ENCODE measurements at places on chromosomes 2 and 18. TPM values are rescaled to one million over a fixed set of nuclear protein-coding genes. Genes with fewer than 3 reads are reported as not detected.

GRCh38 chr2:110748489-110748867 is 16.1 kb downstream of the ACOXL start:
- DNase-seq, result no peak

Gene PSMA8
- 0.14 TPM for total RNA-seq

- no peak for DNase-seq
Observed at GRCh38 chr18:22670914-22671313, 253.2 kb upstream of the CTAGE1 start.

Gene PDE1A
- 1.9 TPM for total RNA-seq

GRCh38 chr18:32956591-32957315 is 183.9 kb upstream of the KLHL14 start:
- DNase-seq, result no peak

- no peak for DNase-seq
Observed at GRCh38 chr2:46719487-46719886, 196.1 kb downstream of the MCFD2 start.

Gene DOK6
- total RNA-seq, result 1.1 TPM

Gene PRSS56
- not detected for total RNA-seq

DNA sequence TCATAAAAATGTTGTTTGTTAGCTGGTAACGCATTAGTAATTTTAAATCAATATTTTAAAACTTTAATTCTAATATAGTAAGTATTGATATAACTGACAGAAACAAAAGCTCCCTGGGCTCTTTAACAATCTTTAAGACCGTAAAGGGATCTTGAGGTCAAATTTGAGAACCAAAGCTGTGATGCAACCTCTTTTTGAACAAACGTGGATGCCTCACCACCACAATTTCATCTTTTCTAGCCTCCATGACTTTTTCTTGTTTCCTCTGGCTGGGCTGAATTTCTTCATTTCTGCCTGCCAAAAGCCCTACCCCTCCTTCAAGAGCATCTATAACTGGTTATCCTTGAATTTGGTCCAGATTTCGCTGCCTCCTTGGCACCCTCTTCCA is 563 bp upstream of the POLE4 start:
- no peak for DNase-seq

Gene SERPINB7
- total RNA-seq, result not detected

DNA sequence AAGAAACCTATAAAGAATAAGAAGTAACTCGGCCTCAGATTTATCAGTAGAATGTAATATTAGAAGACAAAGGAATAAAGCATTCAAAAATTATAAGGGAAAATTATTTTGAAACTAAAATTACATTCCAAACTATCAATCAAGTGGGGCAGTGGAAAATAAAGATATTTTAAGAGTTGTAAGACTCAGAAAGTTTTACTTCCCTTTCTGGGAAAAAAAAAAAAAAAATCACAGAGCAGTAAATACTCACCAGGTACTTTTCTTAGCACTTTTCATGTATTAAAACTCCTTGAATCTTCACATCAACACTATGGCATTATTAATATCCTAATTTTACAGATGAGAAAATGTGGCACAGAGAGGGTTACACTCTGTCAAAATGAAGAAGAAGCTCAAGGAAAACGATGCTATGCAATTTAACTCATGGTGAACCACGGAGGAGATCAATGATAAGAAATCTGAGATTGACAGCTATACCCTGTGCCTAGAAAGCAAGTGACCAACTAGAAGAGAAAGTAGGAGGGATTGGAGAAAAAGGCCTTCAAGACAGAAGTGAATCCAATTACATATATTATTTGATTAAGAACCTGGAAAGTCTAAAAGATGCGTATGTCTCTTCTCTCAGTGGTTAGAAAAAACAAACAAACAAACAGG is 238.9 kb upstream of the ID2 start:
- no peak for DNase-seq

Gene LGALSL
- total RNA-seq, result 4.4 TPM

- no peak for DNase-seq
Observed at GRCh38 chr2:10091182-10091888, 11.1 kb upstream of the CYS1 start.

Gene SNED1
- 18.1 TPM for total RNA-seq

GRCh38 chr2:43268066-43268953 is 41.9 kb upstream of the ZFP36L2 start:
- DNase-seq, result no peak

Gene SERPINB13
- total RNA-seq, result not detected

DNA sequence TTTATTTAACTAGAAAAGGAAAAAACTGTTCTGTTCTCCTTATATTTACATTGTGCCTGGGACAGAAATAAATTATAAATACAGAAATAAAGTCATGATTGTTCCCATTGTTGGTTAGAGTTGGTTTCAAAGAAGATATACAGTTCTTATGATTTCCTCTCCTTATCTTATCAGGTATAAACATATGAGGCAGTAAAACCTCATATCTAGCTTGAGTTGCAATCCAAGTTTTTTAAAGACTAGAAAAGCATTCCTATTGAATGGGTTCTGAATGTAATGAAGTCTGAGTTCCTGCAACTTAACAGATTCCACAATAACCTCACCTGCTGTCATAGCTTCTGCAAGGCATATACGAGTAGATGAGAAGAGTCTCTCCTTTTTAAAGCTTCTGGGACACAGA is 114.7 kb upstream of the CAVIN2 start:
- no peak for DNase-seq

Gene SKOR2
- total RNA-seq, result not detected

Gene PMAIP1
- 0.08 TPM for total RNA-seq

- peak; percentile 82 for DNase-seq
Observed at GRCh38 chr2:150487537-150488429, at the start of gene RND3. Gene RND3 (minus strand): TSS chr2:150487667. CDS start chr2:150487417, 250 bp downstream.

Gene LYG2
- not detected for total RNA-seq

- no peak for DNase-seq
Observed at GRCh38 chr18:51076503-51076902, 46.5 kb downstream of the SMAD4 start.

DNA sequence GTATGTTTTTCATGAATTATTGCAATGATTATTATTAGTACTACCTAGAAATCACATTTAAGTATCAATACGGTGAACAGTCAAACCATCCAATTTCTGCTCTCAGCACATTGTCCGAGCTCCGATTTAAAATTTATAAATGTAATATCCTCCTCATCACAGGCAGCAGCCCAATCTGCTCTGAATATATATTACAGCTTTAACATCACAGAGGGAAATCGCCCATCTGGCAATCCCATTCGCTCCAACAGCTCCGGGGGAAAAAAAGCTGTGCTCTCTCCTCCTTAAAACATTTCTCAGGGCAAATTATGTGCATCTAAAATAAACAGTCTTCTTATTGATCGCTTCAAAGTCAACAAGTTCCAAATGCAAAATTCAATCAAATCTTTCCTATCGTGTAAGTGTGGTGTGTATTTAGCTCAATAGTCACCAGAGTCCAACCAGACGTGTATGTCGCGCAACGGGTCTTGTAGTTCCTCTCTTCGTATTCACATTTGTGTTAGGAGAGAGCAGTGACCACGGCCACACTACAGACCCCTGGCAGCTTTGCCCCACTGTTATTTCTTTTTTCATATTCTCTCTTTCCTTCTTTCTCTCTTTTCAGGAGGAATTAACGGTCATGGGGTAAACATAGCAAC is 2.4 kb downstream of the FIGN start:
- DNase-seq, result no peak

GRCh38 chr2:25419678-25420242 is 78.0 kb upstream of the DNMT3A start:
- no peak for DNase-seq

DNA sequence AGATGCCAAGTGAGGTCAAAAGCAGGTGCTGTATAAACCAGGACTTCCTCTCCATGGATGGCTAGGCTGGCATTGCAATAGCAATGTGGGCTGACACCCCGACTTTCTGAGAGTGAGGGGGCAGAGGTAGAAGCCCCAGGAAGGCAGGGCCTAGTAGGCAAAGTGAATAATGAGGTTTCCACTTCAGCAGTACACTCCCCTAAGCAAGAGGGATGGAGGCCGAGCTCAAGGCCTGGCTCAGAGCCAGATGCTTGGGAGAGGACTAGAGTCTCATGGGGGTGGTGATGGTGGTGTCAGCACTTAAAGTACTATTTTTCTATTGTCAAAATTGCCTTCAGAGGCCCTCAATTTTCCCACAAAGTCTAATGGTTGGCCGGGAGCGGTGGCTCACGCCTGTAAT is 41.6 kb upstream of the HK2 start:
- DNase-seq, result no peak

Data from liver (tissue), 10 donors.